CD4-positive, alpha-beta T cell treated with Interleukin-4 for 1 hour (primary cell): ENCODE measurements at places on chromosomes 4 and X.

- DNase-seq = no peak
These were observed 3.3 kb downstream of the HTT start for GRCh38 chr4:3077796-3078195.

GRCh38 chr4:5940470-5941203 lies 47.8 kb upstream of the CRMP1 start:
- no peak for DNase-seq

DNA sequence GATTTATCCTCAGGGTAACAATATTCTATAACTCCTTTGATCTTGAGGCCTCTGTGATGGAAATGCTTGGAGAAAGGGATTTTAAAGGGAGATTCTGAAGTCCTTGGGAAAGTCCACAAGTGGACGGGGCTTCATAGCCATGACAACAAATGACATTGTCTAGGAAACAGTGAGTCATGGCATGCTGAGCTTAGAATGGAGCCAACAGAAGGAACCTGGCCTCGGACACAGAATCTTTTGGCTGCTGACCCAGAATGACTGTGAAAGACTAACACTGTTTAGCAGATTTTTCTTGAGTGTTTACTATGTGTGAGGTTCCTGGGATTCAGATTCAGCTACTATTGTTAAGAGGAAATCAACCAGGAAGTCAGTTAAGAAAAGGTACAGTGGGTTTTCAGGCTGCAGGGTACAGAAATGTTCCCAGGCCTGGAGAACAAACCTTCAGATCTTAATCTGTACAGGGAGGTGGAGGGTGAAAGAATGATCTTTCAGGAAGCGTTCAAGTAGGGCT lies 18.1 kb upstream of the CXCL2 start:
- no peak for DNase-seq

GRCh38 chr4:813900-814299 lies 12.0 kb downstream of the CPLX1 start:
- no peak for DNase-seq

- DNase-seq = no peak
These were observed 315.9 kb downstream of the LDB2 start for GRCh38 chr4:16582526-16582925.

DNA sequence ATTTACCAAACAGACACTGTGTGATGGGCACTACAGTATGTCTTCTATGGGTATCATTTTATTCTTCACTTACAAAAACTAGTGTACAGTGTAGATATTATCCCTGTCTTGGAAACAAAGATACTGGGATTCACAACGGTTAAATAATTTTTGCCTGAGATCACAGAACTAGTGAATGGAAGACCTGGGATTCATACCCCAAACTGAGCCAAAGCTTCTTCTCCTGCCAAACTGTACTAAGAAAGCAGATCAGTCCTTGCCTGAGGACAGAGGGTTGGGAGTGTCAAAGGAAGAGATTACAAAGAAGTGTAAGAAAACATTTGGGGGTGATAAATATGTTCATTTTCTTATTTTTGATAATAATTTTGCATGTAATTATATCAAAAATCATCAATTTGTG lies 43.1 kb downstream of the PPA2 start:
- DNase-seq = no peak

GRCh38 chrX:22109442-22109841 lies 77.3 kb downstream of the PHEX start:
- no peak for DNase-seq
